ENCODE measurements at places on chromosomes 1 and 21.

DNA sequence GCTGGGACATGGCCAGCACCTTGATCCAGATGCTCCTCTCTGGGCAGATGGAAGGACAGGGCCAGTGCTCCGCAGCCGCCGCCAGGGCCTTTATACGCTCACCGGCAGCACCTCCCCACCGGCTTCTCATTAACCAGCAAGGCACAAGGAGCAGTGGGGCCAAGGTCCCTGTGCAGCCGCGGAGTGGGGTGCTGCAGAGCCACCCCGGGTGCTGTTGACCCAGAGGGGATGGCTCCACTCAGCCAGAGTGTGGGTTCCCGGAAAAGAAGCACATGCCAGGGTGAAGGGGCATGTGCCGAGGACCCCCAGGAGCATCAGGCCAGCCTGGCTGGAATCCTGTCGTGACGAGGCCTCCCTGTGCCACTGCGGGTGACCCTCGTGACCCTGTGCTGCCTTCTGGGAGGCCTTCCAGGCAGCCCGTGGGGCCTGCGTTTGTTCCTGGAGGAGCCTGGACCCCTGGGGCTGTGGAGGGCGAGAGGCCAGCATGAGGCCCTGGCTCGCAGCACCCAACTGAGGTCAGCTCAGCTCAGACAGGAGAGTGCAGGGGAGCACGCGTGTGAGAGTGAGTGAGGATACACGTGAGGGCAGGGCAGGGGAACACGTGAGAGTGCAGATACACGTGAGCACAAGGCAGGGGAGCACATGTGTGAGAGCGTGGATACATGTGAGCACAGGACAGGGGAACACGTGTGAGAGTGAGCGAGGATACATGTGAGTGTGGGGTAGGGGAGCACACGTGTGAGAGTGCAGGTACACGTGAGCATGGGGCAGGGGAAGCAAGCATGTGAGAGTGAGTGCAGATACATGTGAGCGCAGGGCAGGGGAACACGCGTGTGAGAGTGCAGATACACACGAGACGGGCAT, at the start of gene FTCD:
Gene FTCD (minus strand): TSS at position 66 of the 864 bp plus-strand sequence. CDS start 56 bp downstream, at position 10.
- no peak for DNase-seq

DNA sequence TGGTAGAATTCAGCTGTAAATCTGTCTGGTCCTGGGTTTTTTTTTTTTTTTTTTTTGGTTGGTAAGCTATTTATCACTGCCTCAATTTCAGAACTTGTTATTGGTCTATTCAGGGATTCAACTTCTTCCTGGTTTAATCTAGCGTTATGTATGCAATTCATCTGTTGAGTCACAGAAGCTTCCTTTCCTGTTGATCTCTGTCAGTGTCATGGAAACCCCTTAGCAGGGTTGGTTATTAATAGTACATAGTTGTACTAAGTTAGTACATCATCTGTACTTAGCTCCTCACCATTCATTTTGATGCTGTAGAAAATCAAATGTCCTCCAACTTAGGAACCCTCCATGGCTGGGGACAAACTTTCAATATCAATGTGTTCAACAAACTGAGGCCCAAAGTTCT, 51.0 kb upstream of the BARHL2 start:
- no peak for DNase-seq

GRCh38 chr1:214566158-214567104, 15.0 kb upstream of the PTPN14 start:
- DNase-seq = no peak

- no peak for DNase-seq
Observed at GRCh38 chr1:166813508-166814223, 25.6 kb upstream of the POGK start.

DNA sequence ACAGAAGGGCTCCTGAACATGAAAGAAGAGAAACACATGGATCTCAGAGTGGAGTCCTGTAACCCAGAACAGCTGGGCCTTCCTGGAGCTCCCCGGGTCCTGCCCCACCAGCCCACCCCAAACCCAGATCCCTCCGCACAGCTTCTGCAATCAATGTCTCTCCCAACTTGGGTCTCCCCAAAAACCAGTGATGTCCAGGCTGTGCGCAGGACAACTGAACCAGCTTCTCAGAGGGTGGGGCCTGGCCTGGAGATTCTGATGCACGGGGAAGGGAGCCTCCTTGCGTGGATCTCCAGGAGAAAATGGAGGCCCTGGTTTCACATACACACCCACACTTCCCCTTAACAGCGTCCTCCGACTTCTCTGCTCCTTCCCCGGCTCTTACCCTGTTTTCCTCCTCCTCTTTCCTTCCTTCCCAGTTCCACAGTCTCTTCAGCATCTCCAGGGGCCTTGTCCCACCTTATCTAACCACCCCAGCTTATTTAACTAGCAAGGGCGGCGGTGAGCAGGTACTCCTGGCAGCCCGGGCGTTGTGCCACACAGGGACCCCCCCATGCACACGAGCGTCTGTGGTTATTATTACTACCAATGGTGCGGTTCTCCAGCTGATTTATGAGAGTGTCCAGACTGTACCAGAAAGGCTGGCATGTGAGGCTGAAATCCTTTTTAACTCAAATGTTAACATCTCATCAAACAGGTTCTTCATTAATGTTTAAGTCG, 11.2 kb upstream of the MX2 start:
- DNase-seq = no peak

Measured in fibroblast of villous mesenchyme (primary cell).